Astrocyte of the hippocampus (primary cell): ENCODE measurements at places on chromosomes 12 and 14.

- no peak for DNase-seq
Measured at GRCh38 chr14:87102811-87103378, 890.1 kb downstream of the GALC start.

DNA sequence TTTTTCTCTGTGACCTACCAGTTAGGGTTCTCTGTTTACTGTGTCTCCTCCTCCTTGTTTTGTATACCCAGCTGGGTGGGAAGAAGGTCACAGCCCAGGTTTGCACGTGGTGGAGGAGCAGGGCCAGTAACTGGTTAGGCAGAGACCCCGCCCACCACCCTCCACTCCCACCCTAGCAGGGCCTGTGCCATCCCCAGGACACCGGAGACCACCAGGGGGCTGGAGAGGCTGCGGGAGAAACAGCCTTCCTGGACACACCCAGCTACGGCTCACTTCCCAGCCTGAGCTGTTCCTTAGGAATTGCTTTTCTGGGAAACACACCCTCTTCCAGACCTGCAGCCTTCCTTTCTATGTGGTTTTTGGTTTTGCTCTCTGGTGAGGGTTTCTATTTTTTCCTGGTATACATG is 21.1 kb downstream of the BDKRB2 start:
- peak; percentile 35 for DNase-seq

DNA sequence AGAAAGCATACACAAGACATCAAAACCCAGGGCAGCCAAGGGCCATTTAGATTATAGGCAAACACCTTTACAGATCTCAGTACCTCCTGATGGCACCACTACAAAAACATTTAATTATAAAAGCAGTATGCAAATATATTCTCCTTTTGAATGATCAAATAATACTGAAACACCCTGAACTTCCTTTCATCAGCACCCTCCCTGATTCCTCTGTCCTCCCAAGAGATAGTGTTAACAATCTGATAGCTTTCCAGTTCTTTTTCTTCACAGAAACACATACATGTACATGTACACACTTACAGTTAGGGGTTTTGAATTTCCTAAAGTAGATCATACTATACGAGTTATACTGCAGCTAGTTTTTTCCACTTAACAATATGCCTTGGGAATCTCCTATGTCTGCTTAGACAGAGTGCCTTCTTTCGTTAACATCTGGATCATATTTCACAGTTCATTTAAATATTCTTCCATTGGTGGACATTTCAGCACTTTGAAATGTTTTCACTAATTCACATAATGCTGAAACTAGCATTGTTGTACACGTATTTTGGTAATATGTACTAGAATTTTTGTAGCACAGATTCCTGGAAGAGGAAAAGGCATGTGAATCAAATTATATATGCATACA is 35.2 kb downstream of the TDG start:
- DNase-seq, result no peak

DNA sequence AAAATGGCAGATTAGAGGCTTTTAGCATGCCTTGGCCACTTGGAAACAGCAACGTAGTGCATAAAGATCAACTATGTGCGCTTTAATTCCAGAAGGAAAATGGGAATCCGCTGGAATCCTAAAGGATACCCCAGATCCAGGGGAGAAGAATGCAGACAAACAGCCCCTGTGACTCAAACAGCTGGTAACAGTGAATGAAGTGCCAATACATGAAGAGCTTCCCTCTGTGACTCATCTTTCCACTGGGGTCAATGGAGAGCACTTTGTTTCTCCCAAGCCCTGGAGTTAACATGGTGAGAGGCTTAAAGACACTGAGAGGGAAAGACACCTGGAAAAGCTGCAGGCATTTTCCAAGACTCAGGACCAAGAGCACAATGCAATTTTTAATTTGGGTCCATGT is 263.1 kb downstream of the CEP128 start:
- DNase-seq, result no peak

GRCh38 chr12:40168868-40169267 is 55.9 kb upstream of the LRRK2 start:
- no peak for DNase-seq

- peak; percentile 28 for DNase-seq
Measured at GRCh38 chr12:79927772-79928474, 7.0 kb downstream of the PPP1R12A start.

GRCh38 chr12:47054659-47055058 is 24.8 kb upstream of the PCED1B start:
- no peak for DNase-seq

DNA sequence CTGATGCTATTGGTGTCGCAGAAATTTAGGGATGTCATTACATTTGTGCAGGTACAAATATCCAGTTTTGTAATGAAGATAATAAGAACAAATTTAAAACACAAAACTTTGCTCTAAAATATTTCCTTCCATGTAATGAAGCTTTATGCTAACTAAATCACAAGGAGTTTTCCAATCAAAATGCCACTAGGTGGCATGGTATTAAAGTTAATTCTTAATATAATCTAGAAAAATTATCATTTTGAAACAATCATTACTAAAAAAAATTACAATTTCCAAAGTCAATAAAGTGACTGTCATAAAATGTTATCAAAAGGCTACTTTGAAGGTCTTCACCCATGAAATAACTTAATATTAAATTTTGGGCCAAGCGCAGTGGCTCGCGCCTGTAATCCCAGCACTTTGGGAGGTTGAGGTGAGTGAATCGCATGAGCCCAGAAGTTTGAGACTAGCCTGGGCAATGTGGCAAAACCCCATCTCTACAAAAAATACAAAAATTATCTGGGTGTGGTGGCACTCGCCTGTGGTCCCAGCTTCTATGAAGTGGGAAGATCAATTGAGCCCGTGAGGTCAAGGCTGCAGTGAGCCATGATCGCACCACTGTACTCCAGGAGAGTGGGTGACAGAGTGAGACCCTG is 77.4 kb downstream of the KIF21A start:
- DNase-seq, result no peak

DNA sequence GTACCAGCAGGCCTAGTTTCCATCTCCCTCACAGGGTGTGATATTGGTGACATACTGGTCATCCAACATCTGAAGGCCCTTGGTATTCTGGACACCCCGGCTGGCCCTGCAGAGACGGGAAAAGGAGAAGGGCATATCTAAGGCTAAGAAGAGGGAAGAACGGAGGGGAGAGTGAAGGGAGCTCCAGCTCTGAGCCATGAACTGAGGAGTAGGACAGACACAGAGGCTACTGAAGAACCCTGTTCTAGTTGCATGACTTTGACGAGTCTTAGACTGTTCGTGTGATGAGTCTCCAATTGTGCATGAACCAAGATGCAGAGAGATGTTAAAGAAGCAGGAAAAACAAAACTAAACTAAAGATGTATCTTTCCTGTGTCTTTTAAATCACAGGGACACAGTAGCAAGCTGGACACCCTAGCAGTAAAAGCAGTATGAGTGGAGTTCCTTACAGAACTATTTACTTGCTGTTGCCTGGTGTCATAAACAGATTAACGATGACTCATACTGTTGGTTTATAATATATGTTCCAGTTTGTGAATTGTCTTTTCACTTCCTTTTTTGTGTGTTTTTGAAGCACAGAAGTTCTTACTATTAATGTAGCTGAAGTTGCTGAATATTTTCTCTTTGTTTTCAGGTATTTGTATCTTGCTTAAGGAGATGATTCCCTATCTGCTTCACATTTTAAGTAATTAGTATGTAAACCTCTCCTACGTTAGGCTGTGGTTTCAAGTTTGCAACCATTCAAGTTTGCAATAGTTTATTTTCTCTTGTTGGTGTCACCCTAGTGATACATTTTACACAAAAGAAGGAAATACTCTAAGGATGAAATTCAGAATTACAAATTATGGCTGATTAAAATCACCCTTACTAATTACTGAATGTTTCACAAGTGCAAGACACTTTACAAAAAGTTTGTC is 15.7 kb downstream of the FAR2 start:
- DNase-seq, result peak; percentile 59

GRCh38 chr14:64110802-64111201 is 183.4 kb downstream of the ESR2 start:
- no peak for DNase-seq

- DNase-seq, result peak; percentile 2
Measured at GRCh38 chr14:21768116-21768874, 94.7 kb upstream of the OR4E1 start.

GRCh38 chr12:49824895-49825294 is 3.3 kb downstream of the NCKAP5L start:
- DNase-seq, result peak; percentile 64

DNA sequence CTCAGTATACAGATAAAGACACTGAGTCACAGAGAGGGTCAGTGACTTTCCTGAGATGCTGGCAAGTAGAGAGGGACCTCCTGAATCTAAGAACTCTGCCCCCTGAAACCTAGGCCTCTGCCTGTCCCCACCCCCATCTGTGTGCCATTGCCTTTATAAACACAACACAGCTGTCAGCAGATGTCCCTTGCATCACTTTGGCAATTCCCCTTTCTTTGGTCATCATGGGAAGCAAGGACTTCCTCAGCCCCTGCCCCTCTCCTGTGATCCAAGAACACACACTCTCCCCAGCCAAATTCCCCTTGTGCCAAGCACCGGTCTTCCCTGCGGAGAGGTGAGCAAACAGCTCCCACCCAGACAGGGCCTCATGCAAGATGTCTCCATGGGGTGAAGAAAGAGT is 8.3 kb downstream of the TSPAN11 start:
- DNase-seq, result no peak

- DNase-seq, result no peak
Measured at GRCh38 chr12:119020406-119021360, 39.3 kb downstream of the SRRM4 start.

- DNase-seq, result no peak
Measured at GRCh38 chr12:101327546-101327945, 47.6 kb downstream of the UTP20 start.

DNA sequence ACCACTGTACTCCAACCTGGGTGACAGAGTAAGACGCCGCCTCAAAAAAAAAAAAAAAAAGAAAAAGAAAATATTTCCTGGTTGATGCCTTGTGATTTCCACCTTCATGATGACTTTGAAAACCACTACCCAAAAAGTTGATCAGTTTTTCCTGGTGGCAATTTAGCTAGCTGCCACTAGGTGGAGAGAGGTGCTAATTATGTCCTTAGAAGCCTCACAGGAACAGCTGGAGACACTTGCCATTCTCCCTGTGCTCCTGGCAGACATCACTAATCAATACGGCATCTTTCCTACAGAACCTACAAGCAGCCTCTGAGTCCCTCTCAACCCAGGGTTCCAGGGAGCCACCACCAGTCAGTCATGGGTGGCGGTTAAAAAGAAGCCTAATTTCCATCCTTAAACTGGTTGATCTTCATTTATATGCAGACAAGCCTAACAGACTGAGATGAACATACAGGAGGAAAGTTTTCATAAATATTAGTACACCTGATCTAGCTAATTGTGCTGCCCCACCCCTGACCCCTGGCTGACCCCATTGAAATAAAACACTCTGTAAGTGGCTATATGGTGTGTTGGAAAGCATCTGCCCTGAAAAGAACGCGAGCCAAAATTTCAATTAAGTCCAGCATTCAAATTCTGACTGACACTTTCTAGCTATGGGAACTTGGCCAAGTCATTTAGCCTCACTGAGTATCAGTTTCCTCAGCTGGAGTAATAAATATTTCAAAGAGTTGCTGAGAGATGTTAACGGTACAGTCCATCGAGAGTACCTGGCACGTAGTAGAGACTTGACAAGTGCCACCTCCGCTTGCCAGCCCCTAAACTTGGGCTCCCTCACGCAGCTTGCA is 6.2 kb upstream of the OAS1 start:
- peak; percentile 42 for DNase-seq

DNA sequence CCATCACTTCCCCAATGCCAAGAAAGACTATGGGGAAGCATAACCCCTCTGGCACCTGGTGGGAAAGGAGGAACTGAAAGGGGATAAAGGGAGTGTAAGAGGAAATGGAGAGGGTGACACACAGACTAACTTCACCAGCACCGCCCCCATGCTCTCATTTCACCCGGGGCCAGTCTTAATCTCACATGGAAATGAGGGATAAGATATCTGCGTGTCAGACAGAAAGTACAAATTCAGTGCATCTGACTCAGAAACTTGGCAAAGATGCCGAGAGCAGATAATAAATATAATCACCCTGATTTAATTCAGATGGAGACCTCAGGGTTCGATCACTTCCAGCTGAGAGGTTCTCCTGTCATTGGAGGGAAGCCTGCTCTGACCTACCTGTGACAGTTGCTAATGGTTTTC is 191.6 kb downstream of the DUSP6 start:
- DNase-seq, result peak; percentile 34

DNA sequence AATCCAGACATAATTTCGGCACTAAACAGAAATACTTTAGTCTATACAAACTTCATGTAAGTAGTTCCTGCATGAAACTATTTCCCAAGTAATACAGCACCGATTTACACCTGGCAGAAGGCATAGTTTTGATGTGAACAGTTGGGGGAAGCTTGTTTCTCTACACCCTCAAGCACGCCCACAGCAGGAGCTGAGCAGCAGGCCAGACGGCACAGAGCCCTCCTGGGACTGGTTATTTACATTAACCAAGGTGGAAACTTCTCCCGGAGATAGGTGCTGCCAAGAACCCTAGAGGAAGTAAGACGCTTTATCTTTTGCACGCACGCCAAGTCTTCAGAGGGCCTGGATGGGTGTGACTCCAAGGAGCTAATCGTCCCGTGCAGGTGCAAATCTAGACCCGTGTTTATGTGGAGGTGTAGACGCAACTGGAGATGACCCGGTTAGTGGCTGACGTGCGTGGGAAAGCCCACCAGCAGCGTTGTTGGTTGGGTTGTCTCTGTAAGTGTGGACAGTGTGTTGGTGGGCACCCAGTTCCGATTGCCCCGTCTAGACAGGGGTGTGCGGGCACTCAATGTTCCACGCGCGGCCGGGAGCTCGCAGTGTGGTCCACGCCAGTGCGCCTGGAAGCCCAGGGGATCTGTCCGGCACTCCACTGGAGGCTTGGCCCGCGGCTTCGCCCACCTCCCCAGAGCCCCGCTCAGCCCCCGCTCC is 767 bp upstream of the TCP11L2 start:
- DNase-seq, result peak; percentile 58

GRCh38 chr14:102824832-102825231 is 47.6 kb downstream of the TRAF3 start:
- DNase-seq, result peak; percentile 71

DNA sequence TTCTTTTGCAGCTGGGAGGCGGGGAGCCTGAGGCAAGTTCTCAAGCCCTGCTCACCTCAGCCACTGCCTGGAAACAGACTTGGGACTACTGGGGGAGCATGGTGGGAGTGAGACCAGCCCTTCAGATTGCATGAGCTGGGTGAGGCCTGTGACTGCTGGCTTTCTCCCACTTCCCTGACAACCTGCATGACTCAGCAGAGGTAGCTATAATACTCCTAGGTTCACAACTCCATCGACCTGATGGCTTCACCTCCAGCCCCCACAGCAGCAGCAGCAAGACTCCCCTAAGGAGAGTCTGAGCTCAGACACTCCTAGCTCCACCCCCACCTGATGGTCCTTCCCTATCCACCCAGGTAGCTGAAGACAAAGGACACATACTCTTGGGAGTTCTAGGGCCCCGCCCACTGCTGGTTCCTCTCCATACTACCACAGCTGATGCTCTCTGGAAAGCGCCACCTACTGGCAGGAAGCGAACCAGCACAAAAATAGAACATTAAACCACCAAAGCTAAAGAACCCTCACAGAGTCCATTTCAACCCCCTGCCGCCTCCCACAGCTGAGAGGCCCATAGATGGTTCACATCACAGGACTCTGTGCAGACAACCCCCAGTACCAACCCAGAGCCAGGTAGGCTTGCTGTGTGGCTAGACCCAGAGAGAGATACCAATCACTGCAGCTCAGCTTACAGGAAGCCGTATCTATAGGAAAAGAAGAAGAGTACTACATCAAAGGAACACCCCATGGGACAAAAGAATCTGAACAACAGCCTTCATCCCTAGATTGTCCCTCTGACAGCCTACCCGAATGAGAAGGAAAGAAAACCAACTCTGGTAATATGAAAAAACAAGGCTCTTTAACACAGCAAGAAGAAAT is 68.7 kb downstream of the RPAP3 start:
- DNase-seq, result no peak
